Activated CD4-positive, alpha-beta T cell treated with anti-CD3 and anti-CD28 coated beads, Interleukin-2, amount 10 ng/mL, durations not matched to agents 7 days and 5 days (primary cell): ENCODE measurements at places on chromosomes 13 and 19. TPM values are rescaled to one million over a fixed set of nuclear protein-coding genes. Genes with fewer than 3 reads are reported as not detected.

NTF4 gene
- total RNA-seq: not detected

SCN1B gene
- total RNA-seq: 0.97 TPM

OR7G2 gene
- total RNA-seq: not detected

FFAR2 gene
- total RNA-seq: not detected

DNA sequence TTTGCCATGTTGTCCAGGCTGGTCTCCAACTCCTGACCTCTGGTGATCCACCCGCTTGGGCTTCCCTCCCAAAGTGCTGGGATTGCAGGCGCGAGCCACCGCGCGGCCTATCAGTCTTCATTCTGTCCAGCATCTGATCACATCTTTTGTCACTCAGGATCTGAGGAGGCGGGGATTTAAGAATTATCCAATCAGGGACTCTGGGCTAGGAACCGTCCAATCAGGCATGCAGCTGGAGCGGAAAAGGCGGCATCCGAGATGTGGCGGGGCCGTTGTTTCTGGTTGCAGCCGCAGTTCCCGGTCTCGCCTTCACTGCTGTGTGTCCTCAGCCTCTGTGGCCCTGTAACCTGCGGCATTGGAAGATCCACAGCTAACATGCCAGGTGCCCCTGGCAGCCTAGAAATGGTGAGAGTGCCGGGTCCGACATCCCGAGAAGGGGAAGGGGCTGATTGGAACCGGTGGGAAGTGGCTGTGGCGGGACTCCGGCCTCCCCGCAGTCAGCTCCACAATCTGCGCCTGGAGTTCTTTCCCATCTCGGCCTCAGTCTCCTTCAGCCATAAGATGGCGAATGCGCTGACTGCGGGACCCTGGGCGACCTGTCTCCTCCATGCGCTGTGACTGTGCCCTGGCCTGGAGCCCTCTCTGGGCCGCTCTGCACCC, at the start of gene ZNF729:
Gene ZNF729 (plus strand): TSS at position 291 of the 660 bp plus-strand sequence. CDS start 85 bp downstream, at position 376.
- no peaks in the 10 kb centered on the region for H3K36me3 ChIP-seq
- no peak within 1 kb of the TSS for H3K27ac ChIP-seq
- H3K4me3 ChIP-seq: no peak within 1 kb of the TSS
- DNase-seq: no peak
- no peaks in the 10 kb centered on the region for H3K4me1 ChIP-seq
